ENCODE measurements at places on chromosomes 3 and 15. TPM values are rescaled to one million over a fixed set of nuclear protein-coding genes. Genes with fewer than 3 reads are reported as not detected.

CILP gene
- total RNA-seq = not detected

LRRC31 gene
- total RNA-seq = not detected

GABRB3 gene
- total RNA-seq = 1.1 TPM

MME gene
- 35.8 TPM for total RNA-seq

GOLGA6L7 gene
- not detected for total RNA-seq

TTLL3 gene
- total RNA-seq = 18.4 TPM

ACOX2 gene
- total RNA-seq = 25.6 TPM

TP53BP1 gene
- 71.2 TPM for total RNA-seq

FOXB1 gene
- not detected for total RNA-seq

GOLGA8S gene
- total RNA-seq = 0.06 TPM

GREM1 gene
- total RNA-seq = under 0.01 TPM

CCR8 gene
- not detected for total RNA-seq

SLC27A2 gene
- total RNA-seq = not detected

IL20RB gene
- 0.31 TPM for total RNA-seq

MYRIP gene
- 4.2 TPM for total RNA-seq

TGM5 gene
- total RNA-seq = not detected

BNIP2 gene
- total RNA-seq = 111 TPM

TRAT1 gene
- total RNA-seq = not detected

XIRP1 gene
- not detected for total RNA-seq

PPP1R14D gene
- not detected for total RNA-seq

RASA2 gene
- total RNA-seq = 9.2 TPM

GRAMD1C gene
- 12.6 TPM for total RNA-seq

SLC9A9 gene
- 9.5 TPM for total RNA-seq

SLC12A1 gene
- not detected for total RNA-seq

C3orf62 gene
- total RNA-seq = 1.1 TPM

DNAJA4 gene
- total RNA-seq = 2.1 TPM

SPATA12 gene
- total RNA-seq = under 0.01 TPM

GOLGA6L4 gene
- total RNA-seq = 1.4 TPM

XYLB gene
- total RNA-seq = 9.1 TPM

CADPS gene
- total RNA-seq = 0.40 TPM

SLC2A2 gene
- total RNA-seq = not detected

GTF2A2 gene
- total RNA-seq = 20.8 TPM

SUCNR1 gene
- total RNA-seq = 41.8 TPM
